ENCODE measurements at places on chromosomes 2 and 18. TPM values are rescaled to one million over a fixed set of nuclear protein-coding genes. Genes with fewer than 3 reads are reported as not detected.
A peak's percentile ranks its signal among the peaks of the same experiment; 100 is the strongest.

- H3K27me3 ChIP-seq = no peaks in the 10 kb centered on the region
- no peak overlapping the region for H3K27ac ChIP-seq
- no peak overlapping the region for H3K4me3 ChIP-seq
- H3K4me1 ChIP-seq = peaks cover 7% of the 10 kb centered on the region
- H3K36me3 ChIP-seq = no peaks in the 10 kb centered on the region
- no peak for DNase-seq
Measured at GRCh38 chr2:69192176-69192945, 179.4 kb downstream of the ANTXR1 start.

GRCh38 chr18:44826418-44827259 lies 146.0 kb downstream of the SETBP1 start:
- H3K4me1 ChIP-seq = peaks cover 12% of the 10 kb centered on the region
- peak overlapping the region; percentile 16 for H3K27ac ChIP-seq
- DNase-seq = peak; percentile 93
- H3K27me3 ChIP-seq = no peaks in the 10 kb centered on the region
- H3K36me3 ChIP-seq = no peaks in the 10 kb centered on the region

DNA sequence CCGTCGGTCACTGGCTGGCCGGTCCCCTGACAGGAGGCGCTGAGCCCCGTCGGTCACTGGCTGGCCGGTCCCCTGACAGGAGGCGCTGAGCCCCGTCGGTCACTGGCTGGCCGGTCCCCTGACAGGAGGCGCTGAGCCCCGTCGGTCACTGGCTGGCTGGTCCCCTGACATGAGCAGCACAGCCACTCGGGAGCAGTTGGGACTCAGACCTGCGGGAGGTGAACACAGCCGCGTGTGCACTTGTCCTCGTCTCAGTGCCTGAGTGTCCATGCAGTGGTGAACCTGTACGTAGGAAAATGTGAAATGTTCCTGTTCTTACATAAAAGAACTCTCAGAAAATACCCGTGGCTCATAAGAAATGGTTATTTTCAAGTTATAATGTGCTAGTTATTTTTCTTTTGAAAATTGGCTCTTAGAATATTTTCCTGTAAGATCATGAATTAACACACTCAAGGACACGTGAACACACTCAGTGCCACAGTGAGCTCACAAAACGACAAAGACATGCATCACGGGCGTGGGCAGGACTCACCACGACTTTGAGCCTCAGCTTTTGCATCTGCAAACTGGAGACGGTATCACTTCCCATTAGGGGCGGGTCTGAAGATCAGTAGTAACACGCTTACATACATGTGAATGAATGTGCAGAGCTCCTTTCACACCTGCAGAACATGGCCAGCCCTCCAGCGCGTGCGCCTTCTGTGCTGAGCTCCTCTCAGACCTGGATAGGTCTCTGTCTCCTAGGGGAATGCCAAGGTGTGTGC lies 21.1 kb upstream of the NFATC1 start:
- H3K4me1 ChIP-seq = no peaks in the 10 kb centered on the region
- no peak overlapping the region for H3K27ac ChIP-seq
- no peaks in the 10 kb centered on the region for H3K36me3 ChIP-seq
- peak; percentile 11 for DNase-seq

DNA sequence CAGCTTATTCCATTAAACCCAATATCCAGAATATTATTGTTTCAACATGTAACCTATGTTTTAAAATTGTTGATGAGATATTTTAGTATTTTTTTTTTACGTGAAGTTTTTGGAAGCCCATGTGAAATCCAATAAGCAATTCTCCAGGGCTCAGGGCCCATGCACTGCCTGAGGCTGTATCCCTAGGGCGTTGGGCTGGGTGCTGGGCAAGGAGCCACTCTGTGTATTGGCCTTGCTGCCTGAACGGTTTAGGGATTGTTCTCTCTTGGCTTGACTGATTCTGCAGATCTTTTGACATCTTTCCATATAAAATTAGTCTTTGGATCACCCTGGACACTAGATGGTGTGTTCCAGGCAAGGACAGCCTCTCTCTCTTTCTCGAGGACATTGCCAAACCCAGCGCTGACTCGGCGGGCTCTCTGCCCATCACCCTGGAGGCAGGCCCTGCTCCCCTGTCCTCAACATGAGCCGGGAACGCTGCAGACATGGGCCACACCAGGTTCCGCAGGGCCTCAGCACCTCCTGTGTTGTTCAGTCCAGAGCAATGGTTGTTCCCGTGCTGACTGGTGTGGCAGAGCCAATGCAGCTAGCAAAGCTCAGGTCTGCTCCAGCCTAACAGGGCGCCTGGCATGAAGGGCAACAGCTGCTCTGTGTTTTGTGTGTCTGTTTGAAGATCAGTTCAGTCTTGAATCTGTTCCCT lies 163.0 kb downstream of the SEPTIN10 start:
- no peaks in the 10 kb centered on the region for H3K4me1 ChIP-seq
- no peaks in the 10 kb centered on the region for H3K27me3 ChIP-seq
- H3K27ac ChIP-seq = no peak overlapping the region
- DNase-seq = no peak
- H3K4me3 ChIP-seq = no peak overlapping the region

GRCh38 chr2:25920786-25921415 lies 42.6 kb upstream of the ASXL2 start:
- no peak for DNase-seq
- H3K27me3 ChIP-seq = no peaks in the 10 kb centered on the region
- no peaks in the 10 kb centered on the region for H3K36me3 ChIP-seq

- no peak overlapping the region for H3K4me3 ChIP-seq
- peaks cover 14% of the 10 kb centered on the region for H3K4me1 ChIP-seq
Measured at GRCh38 chr2:54423213-54423612, 32.9 kb upstream of the SPTBN1 start.

GRCh38 chr18:10100941-10101701 lies 187.3 kb downstream of the VAPA start:
- no peaks in the 10 kb centered on the region for H3K36me3 ChIP-seq
- DNase-seq = peak; percentile 43
- H3K4me3 ChIP-seq = no peak overlapping the region
- no peak overlapping the region for H3K27ac ChIP-seq

DNA sequence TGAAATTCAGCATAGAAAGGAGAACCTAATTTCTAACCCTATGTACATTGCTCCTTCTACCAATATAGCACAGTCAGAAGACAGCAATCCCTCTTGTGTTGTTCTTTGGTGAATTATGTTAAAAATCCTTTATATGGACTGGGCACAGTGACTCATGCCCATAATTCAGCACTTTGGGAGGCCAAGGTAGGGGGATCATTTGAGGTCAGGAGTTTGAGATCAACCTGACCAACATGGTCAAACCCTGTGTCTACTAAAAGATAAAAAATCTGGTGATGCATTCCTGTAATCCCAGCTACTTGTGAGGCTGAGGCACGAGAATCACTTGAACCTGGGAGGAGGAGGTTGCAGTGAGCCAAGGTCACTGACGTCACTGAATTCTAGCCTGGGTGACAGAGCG lies 195.6 kb downstream of the TMX3 start:
- H3K4me1 ChIP-seq = no peaks in the 10 kb centered on the region
- no peaks in the 10 kb centered on the region for H3K27me3 ChIP-seq
- H3K4me3 ChIP-seq = no peak overlapping the region
- no peak for DNase-seq
- no peaks in the 10 kb centered on the region for H3K36me3 ChIP-seq

DNA sequence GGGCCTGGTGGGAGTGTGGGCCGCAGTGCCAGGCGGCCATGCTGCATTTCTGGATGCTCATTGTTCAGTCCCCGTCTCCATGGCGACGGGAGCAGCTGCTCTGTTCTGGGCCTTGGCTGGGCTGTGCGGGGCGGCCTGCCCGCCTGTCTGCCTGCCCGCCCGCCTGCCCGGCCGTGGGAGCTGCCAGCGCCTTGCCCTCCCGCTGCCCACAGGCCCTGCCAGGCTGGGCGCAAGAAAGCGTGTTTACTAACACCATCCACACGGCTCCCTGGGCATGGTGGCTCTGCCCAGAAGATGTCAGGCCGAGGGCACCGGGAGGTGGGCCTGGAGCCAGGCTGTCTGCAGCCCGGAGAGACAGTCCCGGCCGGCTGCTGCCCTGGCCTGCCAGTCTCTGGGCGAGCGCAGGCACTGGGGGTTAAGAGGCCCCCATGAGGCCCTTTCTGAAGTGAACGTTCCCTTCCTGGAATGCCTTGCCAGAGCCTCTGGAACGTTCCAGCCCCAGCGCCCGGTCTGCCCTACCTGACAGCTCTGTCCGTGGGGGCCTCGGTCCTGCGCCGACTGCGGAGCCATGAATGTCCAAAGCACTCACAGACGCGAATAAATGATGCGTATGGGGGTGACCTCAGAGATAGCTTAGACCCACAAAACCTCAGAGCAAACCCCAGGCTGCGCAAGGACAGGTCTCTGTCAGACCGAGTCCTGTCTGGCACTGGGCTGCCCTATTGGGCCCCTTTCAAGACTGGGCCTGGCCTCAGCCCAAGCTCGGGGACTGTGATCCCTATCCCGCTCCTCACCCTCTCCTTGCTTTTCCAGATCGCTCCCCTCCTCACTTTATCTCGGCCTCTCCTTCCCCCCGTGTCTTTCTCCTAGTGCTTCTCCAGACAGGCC lies 44.3 kb downstream of the MYCN start:
- H3K4me3 ChIP-seq = no peak overlapping the region
- H3K36me3 ChIP-seq = no peaks in the 10 kb centered on the region

DNA sequence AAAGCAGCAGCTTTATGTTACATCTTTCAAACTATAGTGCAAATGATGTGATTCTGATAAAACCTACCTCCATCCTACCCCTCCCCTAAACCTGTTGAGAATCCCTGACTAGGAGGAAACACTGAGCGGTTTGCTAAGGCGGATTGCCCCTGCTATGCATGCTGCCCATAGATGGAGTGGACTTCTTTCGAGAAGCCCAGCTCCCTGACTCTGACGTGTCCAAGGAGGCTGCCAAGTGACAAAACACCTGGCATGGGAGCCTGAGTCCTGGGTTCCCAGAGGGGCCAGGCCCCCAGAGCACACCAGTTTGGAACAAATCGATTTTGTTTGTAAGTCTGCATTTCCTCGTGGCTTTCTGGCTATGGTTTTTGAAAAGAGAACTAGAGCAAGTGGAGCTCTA lies 1.4 kb upstream of the UXS1 start:
- H3K4me1 ChIP-seq = no peaks in the 10 kb centered on the region
- H3K27me3 ChIP-seq = no peaks in the 10 kb centered on the region
- DNase-seq = no peak

- no peak overlapping the region for H3K4me3 ChIP-seq
- no peaks in the 10 kb centered on the region for H3K27me3 ChIP-seq
- no peaks in the 10 kb centered on the region for H3K36me3 ChIP-seq
- DNase-seq = no peak
Measured at GRCh38 chr2:136407117-136407951, 289.4 kb upstream of the CXCR4 start.

DNA sequence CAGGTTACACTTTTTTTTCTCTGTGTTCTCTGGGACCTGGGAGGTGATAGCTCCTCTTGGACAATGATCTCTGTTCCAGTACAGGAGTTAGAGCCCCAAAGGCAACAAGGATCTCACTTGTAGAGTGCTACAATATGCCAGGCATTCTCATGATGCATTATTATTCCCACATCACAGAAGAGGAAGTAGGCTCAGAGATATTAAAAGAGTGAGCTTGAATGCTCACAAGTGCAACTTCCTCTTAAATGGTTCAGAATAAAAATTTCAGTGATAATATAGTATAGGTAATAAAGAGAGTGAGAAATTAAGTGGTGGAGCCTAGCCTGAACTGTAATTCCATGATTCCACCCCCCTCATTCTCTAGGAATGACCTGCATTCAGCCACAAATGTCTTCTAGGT lies 21.4 kb downstream of the POLE4 start:
- no peak overlapping the region for H3K27ac ChIP-seq
- H3K27me3 ChIP-seq = no peaks in the 10 kb centered on the region
- no peaks in the 10 kb centered on the region for H3K36me3 ChIP-seq
- no peak for DNase-seq
- H3K4me1 ChIP-seq = no peaks in the 10 kb centered on the region

DNA sequence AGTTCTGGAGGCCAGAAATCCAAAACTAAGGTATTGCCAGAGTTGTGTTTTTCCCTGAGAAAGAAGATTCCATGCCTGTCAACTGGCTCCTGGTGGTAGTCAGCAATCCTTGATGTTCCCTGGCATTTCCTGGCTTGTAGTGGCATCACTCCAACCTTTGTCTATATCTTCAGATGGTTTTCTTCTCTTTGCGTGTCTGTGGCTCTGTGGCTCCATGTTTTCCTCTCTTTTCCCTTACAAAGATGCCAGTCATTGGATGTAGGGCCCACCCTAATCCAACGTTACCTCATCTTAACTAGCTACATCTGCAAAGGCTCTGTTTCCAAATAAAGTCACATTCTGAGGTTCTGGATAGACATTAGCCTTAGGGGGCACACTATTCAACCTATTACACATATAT lies 41.8 kb downstream of the SLC14A1 start:
- DNase-seq = no peak
- H3K4me3 ChIP-seq = no peak overlapping the region
- no peaks in the 10 kb centered on the region for H3K27me3 ChIP-seq
- no peak overlapping the region for H3K27ac ChIP-seq
- no peaks in the 10 kb centered on the region for H3K36me3 ChIP-seq
- H3K4me1 ChIP-seq = no peaks in the 10 kb centered on the region

DNA sequence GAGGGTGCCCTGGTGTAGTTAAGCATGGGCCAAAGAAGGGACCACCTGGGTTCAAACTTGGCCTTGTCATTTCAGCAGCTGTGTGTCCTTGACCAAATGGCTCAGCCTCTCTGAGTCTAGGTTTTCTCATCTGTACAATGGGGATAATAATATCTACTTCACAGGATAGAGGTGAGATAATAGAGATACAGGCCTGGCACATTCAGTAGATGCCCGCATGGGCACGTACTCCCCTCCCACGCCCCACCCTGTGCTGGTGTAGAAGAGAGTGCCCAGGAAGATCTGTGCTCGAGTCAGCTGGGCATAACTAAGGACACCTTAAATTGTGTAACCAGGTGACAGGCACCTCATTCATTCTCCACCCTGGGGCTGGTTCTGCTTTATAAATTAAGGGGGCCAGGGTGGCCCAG lies 8.4 kb upstream of the TMEM185B start:
- H3K4me3 ChIP-seq = no peak overlapping the region
- no peaks in the 10 kb centered on the region for H3K36me3 ChIP-seq
- no peak for DNase-seq
- peaks cover 21% of the 10 kb centered on the region for H3K4me1 ChIP-seq
- H3K27me3 ChIP-seq = no peaks in the 10 kb centered on the region

DNA sequence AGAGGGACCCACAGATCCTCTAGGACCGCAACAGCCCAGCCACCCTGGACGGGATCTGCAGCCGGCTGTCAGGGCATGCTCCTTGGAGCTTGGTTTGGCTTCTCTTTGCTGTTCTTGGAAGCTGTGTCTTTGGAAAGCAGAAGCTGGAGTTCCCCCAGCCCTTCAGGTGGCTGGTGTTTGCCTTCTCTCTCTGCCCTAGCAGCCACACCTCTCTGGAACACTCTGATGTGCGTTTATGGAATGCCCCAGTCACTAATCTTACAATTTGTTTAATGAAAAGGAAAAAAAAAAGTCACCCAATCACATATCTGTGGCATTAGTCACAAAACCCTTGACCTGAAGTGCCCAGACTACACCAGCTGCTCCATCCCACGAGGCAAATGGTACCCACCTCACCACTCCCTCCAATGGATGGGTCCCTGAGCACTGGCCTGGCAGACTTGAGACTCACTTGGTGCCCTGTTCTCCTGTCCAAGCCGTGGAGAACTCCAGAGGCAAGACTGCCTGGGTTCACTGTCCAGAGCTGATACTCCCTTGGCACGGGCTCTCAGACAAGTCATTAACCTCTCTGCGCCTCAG lies 70.2 kb upstream of the DAPL1 start:
- H3K4me3 ChIP-seq = no peak overlapping the region
- no peaks in the 10 kb centered on the region for H3K4me1 ChIP-seq
- no peaks in the 10 kb centered on the region for H3K36me3 ChIP-seq
- no peak overlapping the region for H3K27ac ChIP-seq
- DNase-seq = no peak
- no peaks in the 10 kb centered on the region for H3K27me3 ChIP-seq

GPR55 gene
- 10.9 TPM for total RNA-seq

NGEF gene
- 15.6 TPM for total RNA-seq

MTCL1 gene
- total RNA-seq = 139 TPM

DES gene
- 17.6 TPM for total RNA-seq

TP53I3 gene
- total RNA-seq = 31.3 TPM

CXCR2 gene
- total RNA-seq = not detected

KCNK3 gene
- total RNA-seq = 2.5 TPM

LYPD6 gene
- total RNA-seq = 10.2 TPM
